Amygdala (tissue), 56 donors: ENCODE measurements at places on chromosomes 16 and 17.

- no peak for DNase-seq
These were observed 1.3 kb downstream of the MAPK8IP3 start for GRCh38 chr16:1707193-1707790.

- no peak for DNase-seq
These were observed 2.6 kb downstream of the SOX8 start for GRCh38 chr16:984121-984694.

GRCh38 chr16:19578378-19578971 lies 23.0 kb downstream of the VPS35L start:
- no peak for DNase-seq

DNA sequence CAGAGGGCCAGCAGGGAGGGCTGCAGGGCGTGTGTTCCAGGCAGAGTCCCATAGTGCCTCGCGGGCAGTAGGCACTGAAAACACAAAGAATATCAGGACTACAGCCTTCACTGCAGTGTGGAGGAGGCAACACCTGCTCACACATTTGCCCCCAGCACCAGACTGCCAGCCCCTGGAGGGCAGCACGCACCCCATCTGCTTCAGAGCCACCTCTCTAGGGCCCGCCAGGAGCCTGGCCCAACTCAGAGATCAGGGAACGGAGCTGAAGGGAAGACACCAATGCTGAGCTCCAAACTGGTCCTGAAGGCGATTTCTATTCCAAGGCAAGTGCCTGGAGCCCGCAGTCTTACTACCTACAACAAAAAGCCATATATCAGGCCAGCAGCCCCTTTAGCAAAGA lies 130.3 kb downstream of the ZNF423 start:
- DNase-seq, result no peak

GRCh38 chr17:78889531-78889930 lies 13.5 kb downstream of the CEP295NL start:
- DNase-seq, result no peak

GRCh38 chr17:51662204-51663056 lies 402.1 kb downstream of the UTP18 start:
- DNase-seq, result no peak

GRCh38 chr17:64278614-64279013 lies 15.6 kb upstream of the TEX2 start:
- no peak for DNase-seq

- no peak for DNase-seq
These were observed 383.4 kb downstream of the CDH11 start for GRCh38 chr16:64738321-64738960.

- peak; percentile 17 for DNase-seq
These were observed 723 bp downstream of the TRIM37 start for GRCh38 chr17:59105852-59106462.

GRCh38 chr17:8426094-8426720 lies 9.5 kb upstream of the NDEL1 start:
- DNase-seq, result no peak

GRCh38 chr17:63439687-63440086 lies 6.4 kb downstream of the CYB561 start:
- DNase-seq, result no peak

GRCh38 chr17:8124350-8125153 lies 646 bp upstream of the HES7 start:
- no peak for DNase-seq

DNA sequence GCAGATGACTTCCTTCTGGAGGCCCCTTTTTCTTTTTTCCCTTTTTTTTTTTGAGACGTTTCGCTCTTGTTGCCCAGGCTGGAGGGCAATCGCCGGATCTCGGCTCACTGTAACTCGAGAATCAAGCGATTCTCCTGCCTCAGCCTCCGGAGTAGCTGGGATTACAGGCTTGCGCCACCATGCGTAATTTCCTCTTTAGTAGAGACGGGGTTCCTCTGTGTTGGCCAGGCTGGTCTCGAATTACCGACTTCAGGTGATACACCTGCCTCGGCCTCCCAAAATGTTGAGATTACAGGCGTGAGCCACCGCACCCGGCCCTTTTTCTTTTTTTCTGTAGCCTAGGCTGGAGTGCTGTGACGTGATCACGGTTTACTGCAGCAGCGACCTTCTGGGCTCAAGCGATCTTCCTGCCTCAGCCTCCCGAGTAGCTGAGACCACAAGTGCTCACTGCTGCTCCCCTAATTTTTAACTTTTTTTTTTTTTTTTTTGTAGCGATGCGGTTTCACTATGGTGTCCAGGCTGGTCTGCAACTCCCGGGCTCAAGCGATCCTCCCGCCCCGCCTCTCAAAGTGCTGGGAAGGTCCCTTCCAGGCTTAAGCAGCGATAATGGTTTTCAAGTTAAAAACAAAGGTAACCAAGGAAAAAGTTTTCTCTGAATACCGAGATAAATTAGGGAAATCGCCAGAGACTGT lies 956 bp upstream of the IST1 start:
- DNase-seq, result peak; percentile 22

DNA sequence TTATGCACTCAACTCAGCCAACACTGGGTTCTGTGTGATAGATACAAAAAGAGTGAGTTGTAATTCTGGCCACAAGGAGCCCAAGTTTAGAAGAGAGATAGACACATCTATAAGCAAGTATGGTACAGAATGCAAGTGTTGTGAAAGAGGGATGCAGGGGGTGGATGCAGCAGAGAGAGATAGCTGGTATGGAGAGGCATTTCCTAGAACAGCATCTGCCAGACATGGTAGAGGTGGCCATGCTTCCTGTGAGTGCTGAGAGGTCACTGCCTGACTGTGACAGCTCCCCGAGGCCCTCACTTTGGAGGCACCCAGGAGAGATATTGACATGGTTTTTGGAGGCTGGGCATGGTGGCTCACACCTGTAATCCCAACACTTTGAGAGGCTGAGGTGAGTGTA lies 2.0 kb upstream of the KRTAP16-1 start:
- DNase-seq, result no peak

DNA sequence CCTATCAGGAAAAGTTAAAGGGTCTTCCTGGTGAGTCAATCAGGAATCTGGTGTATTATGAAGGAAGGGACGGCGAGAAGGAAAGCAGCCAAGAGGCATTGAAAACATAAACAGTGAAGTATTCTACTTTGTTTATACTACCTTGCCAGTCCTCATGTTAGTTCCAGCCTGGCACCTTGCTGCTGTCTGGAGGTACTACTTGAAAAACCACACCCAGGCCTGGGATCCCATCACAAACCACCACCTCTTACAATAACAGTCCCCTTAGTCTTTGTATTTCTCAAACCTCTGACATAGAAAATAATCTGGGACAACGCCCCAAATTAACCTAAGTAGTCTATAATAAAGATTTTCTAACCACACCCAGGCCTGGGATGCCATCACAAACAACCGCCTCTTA lies 676.7 kb upstream of the SOX9 start:
- no peak for DNase-seq

- DNase-seq, result no peak
These were observed at the start of gene CD300LG for GRCh38 chr17:43846963-43847371. Gene CD300LG, plus strand, starts transcription at chr17:43847176. Its CDS starts 41 bp downstream, at chr17:43847217.

DNA sequence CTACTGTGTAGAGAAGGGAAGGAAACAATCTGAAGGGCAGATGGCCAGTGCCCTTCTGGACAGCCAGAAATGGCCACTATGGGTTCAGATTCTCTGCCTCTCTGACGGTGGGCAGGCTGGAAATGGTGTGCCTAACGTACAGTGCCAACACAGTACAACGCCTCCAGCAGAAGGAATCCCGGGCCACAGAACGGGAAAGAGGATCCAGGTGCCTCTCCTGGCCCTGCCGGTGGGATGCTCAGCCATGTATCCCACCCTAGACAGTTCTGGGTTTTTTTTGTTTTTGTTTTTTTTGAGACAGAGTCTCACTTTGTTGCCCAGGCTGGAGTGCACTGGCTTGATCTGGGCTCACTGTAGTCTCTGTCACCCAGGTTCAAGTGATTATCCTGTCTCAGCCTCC lies 71.5 kb downstream of the SLC5A11 start:
- DNase-seq, result no peak

GRCh38 chr17:3318336-3318735 lies 20.2 kb upstream of the OR3A1 start:
- DNase-seq, result no peak

DNA sequence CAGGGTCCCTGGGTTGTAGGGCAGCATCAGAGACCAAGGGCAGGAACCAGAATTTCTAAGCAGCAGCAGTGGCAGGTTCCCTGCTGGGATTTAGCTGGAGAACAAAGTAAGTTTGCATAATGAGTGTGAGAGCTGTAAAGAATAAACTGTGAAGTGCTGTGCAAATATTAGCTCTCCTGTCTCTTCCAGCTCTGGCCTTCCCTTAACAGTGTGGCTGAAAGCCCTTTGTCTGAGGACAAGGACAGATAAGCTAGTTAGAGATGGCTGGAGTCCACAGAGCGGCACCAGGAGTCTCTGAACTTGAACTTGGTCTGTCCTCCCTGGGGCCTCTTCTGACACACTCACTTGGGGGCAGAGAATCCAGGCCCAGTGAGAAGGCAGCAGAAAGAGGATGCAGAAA lies 98.2 kb upstream of the WSCD1 start:
- DNase-seq, result no peak

- no peak for DNase-seq
These were observed 59.0 kb upstream of the MED9 start for GRCh38 chr17:17417718-17418181.

DNA sequence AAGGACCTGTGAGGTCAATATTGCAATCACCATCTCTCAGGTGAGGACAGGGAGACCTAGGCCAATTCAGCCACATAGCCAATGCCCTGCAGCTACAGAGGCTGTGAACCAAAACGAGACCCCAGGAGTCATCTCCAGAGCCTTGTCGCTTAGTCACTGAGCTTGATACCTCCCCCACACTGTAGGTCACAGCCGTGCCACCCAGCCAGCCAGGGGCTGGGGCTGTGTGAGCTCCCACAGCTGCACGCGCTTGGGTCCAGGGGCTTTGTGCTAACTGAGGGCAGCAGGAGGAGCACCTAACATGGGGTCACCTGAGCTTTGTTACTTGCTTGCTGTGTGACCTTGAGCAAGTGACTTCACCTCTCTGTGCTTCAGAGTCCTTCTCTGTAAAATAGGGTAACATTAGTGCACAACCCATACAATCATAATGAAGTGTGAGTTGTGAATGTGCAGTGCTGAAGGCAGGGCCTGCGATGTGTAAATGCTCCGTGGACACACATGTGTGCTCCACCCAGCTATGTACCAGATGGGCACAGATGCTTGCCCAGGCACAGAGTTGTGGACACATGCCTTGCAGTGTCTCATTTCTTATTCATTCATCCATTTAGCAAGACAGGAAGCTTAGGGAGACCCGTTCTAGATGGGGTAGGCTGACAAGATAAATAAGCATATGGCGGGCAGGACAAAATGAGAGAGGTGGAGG lies 25.9 kb downstream of the SBK1 start:
- no peak for DNase-seq

GRCh38 chr16:48081656-48082055 lies 74.1 kb downstream of the ABCC12 start:
- DNase-seq, result no peak

GRCh38 chr16:89170346-89171215 lies 967 bp upstream of the CDH15 start:
- DNase-seq, result no peak

GRCh38 chr16:80899809-80900592 lies 95.6 kb upstream of the CDYL2 start:
- DNase-seq, result no peak

- DNase-seq, result no peak
These were observed 313.6 kb downstream of the SNX29 start for GRCh38 chr16:12290165-12290564.

- no peak for DNase-seq
These were observed 32.4 kb downstream of the HSBP1 start for GRCh38 chr16:83840060-83840617.

GRCh38 chr17:45384789-45385262 lies 47.8 kb downstream of the ARHGAP27 start:
- no peak for DNase-seq

GRCh38 chr17:77407321-77408277 lies 266.8 kb downstream of the SEC14L1 start:
- DNase-seq, result no peak
